ENCODE measurements at places on chromosomes 7 and 10.
A peak's percentile ranks its signal among the peaks of the same experiment; 100 is the strongest.

DNA sequence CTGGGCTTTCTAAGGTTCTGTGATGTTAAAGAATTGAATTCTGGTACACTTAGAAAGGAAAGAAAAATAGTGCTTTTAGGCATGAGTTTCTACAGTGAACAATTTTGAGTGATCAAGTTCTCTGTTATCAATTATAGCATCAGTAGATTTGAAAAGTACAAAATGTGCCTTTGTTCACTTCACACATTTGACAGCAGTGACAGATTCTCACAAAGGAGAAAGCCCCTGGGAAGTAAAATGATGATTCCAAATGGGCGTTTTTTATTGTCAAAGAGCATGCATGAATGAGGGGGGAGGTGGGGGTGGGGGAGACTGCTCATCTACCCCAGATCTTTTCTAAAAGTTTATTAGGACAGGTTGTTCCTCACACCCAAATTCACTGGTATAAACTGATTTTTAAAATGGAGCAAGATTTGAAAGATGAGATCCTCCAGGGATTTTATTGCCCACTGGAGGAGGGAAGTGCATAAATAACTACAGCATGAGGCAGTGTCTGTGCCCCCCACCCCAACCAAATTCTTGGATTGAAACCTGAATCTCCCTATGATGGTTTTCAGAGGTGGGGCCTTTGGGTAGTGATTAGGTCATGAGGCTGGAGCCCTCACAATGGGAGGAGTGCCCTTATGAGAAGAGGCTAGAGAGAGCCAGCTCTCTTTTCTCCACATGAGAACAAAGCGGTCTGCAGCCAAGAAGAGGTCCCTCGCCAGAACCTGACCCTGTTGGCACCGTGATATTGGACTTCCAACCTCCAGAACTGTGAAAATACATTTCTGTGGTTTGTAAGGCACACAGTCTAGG, 79.5 kb downstream of the AOAH start:
- DNase-seq = no peak

DNA sequence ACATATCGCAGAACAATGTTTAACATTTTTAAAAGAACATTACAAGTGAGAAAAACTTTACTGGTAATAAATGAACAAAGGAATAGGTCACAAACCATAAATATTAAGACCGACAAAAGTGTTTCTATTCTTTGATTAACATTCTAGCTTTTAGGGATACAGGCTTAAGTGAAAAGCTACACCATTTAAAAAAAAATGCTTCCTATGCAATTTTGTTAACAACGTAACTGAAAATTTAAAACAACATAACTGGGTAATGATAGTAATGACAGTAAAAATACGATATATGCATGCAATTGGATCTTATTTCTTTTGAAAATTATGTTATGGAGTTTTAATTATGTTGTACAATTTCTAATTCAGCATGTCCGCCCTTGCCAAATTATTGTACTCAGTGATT, 49.7 kb upstream of the THSD7A start:
- DNase-seq = no peak

DNA sequence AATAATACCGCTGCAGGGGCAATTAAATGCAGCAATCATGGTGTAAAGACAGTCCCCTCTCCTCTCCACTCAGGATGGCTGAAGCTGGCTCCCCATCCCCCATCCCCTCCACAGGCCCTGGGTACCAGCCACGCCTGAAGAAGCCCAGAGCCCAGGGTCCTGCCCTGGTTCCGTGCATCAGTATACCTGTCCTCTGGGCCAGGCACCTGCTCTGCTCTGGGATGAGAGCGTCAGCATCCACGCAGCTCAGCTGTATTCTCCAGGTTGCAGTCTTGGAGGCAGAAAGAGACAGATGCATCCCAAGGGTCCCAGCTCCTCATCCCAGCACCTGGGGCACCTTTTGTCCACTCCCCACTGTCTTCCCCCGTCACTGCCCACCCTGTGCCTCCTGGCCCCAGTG, 233.8 kb downstream of the TCERG1L start:
- no peak for DNase-seq

- peak; percentile 66 for DNase-seq
Measured at GRCh38 chr10:26869528-26869927, 8.8 kb upstream of the ABI1 start.

DNA sequence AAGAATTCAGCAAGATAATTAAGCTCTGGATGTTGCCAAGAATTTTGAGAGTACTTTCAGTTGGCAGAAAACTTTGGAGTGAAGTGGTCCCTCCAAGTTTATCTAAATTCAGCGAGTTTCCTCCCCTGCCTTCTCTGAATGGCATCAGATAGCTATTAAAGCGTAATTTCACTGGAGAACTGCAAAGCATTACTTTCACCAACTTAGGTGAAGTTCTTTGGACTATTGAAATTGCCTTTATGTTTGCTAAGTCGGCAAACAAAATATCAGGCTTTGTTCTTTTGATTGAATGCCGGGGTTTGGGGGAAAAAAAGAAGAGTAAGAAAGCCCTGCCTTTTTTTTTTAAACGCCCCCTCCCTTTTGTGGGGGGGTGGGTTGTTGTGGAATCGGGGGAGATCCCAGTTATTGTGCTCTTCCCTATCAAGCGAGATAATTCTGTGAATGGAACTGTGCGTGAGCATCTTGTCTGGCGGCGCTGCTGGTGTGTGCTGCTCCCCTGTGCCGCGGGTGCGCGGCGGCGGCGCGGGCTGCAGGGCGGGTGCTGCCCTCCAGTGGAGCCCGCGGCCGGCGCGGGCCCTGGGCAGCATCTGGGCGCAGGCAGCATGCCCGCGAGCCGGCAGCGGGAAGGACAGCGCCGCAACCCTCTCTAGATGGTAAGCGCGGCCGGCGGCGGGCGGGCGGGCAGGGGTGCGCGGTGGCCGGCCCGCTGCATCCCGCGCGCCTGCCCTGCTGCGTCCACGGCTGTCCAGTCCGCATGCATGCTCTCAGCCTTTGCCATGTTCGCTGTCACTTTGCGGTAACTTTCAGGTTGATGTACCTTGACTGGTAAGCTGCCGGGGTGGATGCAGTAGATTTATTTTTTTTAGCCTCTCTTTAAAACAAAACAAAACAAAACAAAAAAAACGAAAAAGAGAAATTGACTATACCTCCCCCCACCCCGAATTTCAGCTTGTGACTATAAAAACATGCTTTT, 176.5 kb downstream of the TCF7L2 start:
- peak; percentile 60 for DNase-seq

- DNase-seq = no peak
Measured at GRCh38 chr10:118873738-118874105, 119.0 kb upstream of the CACUL1 start.

GRCh38 chr7:129266181-129266580, 41.4 kb downstream of the AHCYL2 start:
- no peak for DNase-seq

DNA sequence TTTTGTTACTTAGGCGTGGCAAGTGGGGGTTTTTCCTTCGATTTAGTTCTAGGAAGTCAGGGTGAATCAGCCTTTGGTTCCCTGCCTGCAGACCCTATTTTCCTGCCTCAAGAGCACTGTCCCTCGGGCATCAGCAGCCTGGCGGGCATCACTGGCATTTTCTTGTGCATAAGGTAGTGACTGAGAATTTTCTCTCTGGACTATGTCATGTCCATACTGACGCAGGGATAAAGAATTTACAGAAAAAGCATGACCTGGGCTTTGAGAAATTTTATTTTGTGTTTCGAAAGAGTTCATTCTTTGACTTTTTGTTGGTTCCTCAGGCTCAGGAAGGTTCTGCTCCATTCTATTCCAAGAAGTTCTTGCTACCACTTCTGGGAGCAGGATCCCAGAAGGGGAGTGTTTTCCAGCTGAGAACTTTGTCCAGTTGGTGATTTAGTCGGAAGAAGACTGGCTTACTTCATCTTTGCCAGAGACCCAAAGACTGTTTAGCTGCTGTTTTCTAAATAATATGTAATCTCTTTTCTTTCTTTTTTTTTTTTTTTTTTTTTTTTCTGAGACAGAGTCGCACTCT, 213.9 kb upstream of the SH2B2 start:
- no peak for DNase-seq

GRCh38 chr10:100614429-100615095, 78.8 kb downstream of the HIF1AN start:
- DNase-seq = no peak

DNA sequence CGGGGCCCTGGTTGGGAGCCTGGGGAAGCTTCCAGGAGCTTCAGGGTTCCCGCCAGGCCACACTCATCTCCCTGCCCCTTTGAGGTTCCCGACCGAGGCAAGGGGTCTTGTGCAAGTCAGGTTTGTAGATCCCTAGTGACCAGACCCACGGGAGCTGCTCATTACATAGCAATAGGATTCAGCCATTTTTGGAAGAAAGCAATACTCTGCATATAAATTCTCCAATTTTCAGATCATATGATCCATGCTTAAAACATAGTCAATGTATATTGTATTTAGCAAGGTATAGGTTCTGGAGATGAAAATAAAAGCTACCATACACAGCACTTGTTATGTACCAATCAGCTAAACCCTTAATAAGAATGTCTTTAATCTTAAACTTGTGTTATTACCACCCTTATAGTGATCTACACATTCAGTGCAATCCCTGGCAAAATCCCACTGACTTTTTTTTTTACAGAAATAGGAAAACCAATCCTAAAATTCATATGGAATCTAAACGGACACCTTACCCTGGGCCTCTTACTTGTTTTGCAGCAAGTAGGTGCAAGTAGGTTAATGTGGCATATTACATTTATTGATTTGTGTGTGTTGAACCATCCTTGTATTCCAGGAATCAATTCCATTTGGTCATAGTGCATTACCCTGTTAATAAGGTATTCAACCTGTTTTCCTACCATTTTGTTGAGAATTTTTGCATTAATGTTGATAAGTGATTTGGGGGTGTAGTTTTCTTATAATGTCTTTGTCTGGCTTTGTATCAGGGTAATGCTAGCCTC, 13.8 kb upstream of the FKBP9 start:
- no peak for DNase-seq

DNA sequence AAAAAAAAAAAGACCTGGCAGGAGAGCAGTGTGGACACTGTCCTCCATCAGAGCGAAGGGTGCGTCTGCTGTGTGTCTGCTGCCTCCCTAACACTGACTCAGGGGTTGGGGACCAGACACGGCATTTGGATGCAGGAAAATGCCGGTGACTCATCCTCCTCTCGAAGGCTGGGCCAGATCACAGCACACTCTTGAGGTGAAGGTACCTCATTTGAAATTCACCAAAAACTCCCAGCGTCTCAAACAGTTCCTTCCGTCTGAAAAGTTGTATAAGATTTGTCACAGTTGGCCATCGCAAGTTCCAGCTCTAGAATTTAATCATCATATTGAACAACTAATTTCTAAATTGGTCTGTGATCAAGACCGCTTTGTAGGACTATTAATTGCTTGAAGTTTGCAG, 118.1 kb upstream of the LYZL2 start:
- no peak for DNase-seq

All from RPMI8226 (cell line).